Activated CD8-positive, alpha-beta memory T cell treated with anti-CD3 and anti-CD28 coated beads, Interleukin-2, amount 10 ng/mL, durations not matched to agents 7 days and 5 days (primary cell): ENCODE measurements at places on chromosomes 16 and 17. TPM values are rescaled to one million over a fixed set of nuclear protein-coding genes. Genes with fewer than 3 reads are reported as not detected.

The MYH1 gene
- total RNA-seq = not detected

The KRT33A gene
- not detected for total RNA-seq

The DOC2B gene
- not detected for total RNA-seq

The KRTAP4-6 gene
- not detected for total RNA-seq

The NPIPA5 gene
- 22.5 TPM for total RNA-seq

The SLC47A1 gene
- total RNA-seq = 0.19 TPM

DNA sequence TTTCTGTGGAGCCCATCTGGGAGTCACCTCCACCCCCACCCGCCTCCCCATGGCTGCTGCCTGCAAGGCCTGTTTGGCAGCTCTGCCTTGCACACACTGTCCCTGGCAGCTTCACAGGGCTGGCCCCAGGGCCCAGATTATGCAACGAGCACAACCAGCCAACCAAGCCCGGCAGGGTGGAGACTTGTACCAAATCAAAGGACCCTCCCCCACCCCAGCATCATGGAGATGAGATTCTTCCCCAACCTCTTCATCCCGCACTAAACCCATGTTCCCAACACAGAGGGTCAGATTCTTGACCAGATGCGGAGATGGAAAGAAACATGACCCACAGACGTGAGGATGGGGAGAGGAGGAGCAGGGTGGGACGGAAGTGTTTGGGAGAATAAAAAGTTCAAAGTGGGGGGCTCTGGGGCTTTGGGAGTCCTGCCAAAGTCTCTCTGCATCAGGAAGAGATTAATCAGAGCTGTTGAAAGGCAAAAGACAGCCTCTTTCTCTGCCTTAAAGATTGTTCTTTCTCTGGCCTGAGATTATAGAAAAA, 3.8 kb downstream of the SMARCD2 start:
- H3K4me3 ChIP-seq = no peak overlapping the region
- no peak for DNase-seq
- H3K4me1 ChIP-seq = peaks cover 34% of the 10 kb centered on the region
- no peaks in the 10 kb centered on the region for H3K27me3 ChIP-seq
- H3K36me3 ChIP-seq = peaks cover 25% of the 10 kb centered on the region

DNA sequence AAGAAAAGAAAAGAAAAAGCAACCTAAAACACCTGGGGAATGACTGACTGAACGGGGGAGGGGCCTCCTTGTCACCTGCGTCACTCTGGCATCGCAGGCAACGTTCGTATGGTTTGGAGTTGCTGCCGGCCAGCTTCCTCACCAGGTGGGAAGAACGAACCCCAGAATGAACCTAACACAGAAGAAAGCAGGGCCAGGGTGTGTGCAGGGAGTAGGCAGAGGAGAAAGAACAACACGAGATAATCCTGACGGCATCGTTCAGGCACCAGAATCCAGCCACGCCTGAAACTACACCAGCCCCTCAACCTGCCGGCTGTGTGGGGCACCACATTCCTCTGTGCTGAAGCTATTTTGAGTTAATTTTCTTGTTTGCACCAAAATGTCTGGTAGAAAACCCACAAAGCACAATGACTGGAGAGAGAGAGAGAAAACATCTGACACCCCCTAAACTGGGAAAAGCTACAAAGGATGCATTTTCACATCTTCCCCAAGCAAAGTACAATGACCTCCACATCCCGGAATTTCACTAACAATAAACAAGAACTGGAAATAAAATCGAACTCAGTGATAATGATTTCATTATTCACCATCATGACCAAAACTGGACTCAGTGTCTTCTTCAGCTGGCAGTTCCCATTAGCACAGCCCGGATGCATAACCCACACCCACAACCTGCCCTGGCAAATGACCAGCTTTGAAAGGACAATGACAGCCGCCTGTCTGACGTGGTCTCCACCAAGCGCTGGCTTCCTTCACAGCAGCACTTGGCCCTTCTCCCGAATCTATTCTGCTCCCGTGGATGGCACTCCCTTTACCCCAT, 23.6 kb downstream of the RAB40B start:
- no peak overlapping the region for H3K27ac ChIP-seq
- DNase-seq = no peak
- no peak overlapping the region for H3K4me3 ChIP-seq
- H3K36me3 ChIP-seq = no peaks in the 10 kb centered on the region
- no peaks in the 10 kb centered on the region for H3K4me1 ChIP-seq

DNA sequence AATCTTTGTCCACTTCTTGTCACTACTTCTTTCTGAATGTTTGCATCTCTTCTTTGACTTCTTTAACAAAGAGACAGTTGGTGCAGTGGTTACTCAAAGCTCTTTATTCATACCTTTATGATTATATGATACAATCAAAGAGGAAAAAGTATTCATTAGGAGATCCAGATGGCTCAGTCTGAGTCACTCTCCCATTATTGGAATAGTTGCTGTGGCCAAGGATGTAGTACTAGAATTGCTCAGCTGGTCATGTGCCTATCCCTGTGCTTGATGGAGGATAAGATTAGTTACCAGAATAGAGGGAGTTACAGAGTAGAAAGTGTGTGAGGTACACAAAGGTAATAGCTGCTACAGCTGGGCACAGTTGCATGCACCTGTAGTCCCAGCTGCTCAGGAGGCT, 18.3 kb downstream of the BCAS3 start:
- H3K27me3 ChIP-seq = no peaks in the 10 kb centered on the region
- no peak for DNase-seq
- no peak overlapping the region for H3K4me3 ChIP-seq
- peaks cover 5% of the 10 kb centered on the region for H3K4me1 ChIP-seq

GRCh38 chr17:17859909-17860765, 23.4 kb upstream of the SREBF1 start:
- H3K36me3 ChIP-seq = no peaks in the 10 kb centered on the region
- DNase-seq = peak; percentile 73
- H3K27ac ChIP-seq = no peak overlapping the region

DNA sequence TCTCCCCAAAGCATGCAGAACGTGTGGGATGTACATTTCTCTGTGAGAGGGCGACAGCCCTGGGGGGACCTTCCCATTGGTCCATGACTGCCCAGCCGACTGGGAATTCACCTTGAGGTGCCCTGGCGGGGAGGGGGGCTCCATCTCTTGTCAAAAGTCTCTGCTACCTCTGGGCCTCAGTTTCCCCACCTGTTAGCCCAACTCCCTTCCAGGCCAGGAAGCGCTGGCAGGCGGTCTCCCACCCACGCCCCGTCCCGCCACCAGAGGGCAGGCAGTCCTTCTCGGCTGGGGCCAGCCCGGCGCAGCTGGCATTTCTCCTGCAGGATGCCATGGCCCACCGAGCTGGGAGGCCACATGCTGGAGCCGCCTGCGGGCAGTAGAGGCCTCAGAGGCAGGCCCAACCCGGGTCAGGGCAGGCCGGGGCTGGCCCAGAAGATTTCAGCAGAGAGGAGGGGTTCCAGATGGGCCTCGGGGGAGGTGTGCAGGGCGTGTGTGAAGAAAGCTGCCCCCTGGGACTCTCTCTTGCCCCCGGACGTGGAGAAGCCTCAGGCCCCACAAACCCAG, 16.6 kb downstream of the CD7 start:
- peak overlapping the region; percentile 94 for H3K27ac ChIP-seq
- H3K27me3 ChIP-seq = no peaks in the 10 kb centered on the region
- no peaks in the 10 kb centered on the region for H3K36me3 ChIP-seq
- no peak overlapping the region for H3K4me3 ChIP-seq
- DNase-seq = peak; percentile 83

DNA sequence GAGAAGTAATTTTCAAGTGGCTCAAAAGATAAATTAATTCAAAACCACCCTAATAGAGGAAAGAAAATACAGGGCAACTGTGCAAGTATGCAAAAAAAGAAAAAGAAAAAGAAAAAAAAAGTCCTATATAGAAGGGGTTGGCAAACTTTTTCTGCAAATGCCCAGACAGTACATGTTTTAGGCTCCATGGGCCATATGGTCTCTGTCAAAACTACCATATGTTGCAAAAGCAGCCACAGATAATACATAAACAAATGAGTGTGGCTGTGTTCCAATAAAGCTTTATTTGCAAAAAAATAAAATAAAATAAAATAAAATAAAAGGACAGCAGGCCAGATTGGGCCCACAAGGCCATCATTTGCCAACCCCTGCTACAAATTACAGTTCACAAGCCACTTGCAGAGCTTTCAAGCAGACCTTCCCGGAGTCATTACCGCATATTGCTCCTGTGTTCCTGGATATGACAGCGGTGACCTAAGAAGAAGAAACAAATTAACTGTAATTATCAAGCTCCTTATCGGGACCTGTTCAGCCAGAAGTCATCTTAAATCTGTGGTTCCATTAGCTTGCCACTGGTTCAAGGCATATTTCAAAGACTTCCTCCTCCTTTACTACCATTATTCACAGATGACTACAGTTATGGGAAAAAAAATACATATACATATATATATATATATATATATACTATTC, 15.9 kb downstream of the ZC3H7A start:
- DNase-seq = no peak
- H3K4me1 ChIP-seq = peaks cover 44% of the 10 kb centered on the region
- peak overlapping the region; percentile 56 for H3K27ac ChIP-seq
- H3K36me3 ChIP-seq = peaks cover 25% of the 10 kb centered on the region

DNA sequence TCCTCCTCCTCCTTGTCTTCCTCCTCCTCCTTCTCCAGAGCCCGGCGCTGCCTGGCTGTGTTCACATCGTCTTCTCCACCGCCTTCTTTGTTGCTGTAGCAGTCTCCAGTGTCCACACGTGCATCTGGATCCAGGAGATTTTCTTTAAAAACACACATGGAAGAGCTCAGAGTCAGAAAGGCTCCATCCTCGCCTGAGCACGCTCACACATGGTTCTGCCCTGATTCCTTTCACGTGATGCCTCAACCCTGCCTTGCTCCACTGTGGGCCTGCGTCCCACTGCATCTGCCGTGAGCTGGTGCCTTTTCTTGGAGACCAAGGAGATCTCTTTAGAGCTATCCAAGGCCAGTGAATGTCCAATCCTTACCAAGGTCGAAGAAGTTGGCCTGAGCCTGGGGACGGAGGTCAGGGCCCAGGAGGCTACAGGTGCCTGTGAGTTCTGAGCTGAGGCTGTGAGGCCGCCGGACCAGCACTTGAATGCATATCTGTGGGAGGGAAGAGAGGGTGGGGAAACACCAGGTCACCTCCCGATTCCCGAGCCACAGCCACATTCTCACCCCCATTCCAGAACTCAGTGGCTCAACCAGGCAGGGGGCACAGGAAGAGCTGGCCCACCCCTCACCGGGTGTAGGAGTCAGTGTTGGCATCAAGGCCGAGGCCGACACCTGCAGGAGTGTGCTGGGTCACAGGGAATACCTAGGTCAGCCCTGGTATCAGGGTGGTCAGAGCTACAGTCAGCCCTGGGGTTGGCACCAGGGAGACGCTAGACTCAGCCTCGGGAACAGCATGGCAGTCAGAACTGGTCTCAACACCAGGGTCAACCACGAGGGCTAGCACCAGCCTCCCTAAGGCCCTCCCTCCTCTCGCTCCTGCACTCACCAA, 37.6 kb downstream of the HASPIN start:
- H3K27me3 ChIP-seq = peaks cover 2% of the 10 kb centered on the region
- no peak for DNase-seq
- H3K27ac ChIP-seq = peak overlapping the region; percentile 27
- peaks cover 39% of the 10 kb centered on the region for H3K36me3 ChIP-seq
- no peak overlapping the region for H3K4me3 ChIP-seq

DNA sequence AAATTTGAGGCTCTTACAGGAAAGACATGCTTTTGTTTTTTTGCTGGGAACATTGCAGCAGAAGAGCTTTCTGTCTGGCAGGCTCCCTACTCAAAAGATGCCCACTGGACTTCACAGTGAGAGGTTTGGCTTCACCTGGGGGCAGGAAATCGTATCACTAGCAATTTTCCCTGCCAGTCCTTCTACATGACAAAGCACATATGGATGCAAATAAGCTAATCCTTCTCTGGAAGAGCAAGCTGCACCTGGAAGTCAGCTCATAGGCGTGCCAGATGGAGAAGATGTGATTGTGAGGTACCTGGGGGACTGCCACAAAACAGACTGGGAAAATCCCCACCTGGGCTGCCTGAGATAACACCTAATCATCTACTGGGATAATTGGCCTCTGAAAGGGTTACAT, 195.0 kb upstream of the CPHXL start:
- H3K4me1 ChIP-seq = no peaks in the 10 kb centered on the region
- no peak overlapping the region for H3K4me3 ChIP-seq
- H3K27me3 ChIP-seq = no peaks in the 10 kb centered on the region
- no peaks in the 10 kb centered on the region for H3K36me3 ChIP-seq

- no peak overlapping the region for H3K27ac ChIP-seq
- no peaks in the 10 kb centered on the region for H3K36me3 ChIP-seq
- no peaks in the 10 kb centered on the region for H3K27me3 ChIP-seq
- DNase-seq = no peak
Observed at GRCh38 chr16:75929046-75929445, 202.8 kb upstream of the CPHXL start.

DNA sequence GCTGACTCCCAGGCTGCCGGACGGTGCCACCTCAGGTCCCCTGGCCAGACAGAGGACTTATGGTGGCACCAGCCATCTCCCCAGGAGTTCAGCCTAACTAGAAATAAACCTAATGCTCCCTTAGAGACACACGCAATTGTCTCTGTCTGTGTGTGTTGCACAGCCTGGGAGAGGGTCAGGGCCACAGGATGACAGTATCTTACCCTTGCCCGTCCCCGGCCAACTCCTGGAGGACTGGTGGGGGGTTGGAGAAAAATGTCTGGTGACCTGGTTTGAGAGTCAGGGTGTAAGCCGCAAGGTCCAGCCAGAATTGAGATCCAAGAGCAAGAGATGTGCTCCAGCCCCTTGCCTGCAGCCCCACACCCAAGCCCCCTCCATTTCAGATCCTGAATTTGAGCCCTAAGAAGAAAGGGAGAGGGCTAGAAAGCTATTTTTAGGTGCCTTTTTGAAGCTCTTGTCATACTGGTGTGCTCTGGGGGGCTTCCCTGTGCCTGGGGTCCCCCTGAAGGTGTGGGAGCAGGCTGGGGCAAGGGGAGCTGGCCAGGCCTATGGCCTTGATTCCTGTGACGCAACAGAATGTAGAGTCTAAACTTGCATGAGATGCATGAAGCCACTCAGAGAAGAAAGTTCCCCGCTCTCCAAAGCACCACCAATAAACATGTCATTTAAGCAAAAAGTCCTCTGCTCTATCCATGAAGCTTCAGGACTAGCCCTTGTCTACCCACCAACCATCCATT, 12.9 kb downstream of the ZNF319 start:
- H3K36me3 ChIP-seq = no peaks in the 10 kb centered on the region
- H3K27ac ChIP-seq = no peak overlapping the region
- no peak for DNase-seq
- H3K4me3 ChIP-seq = no peak overlapping the region

DNA sequence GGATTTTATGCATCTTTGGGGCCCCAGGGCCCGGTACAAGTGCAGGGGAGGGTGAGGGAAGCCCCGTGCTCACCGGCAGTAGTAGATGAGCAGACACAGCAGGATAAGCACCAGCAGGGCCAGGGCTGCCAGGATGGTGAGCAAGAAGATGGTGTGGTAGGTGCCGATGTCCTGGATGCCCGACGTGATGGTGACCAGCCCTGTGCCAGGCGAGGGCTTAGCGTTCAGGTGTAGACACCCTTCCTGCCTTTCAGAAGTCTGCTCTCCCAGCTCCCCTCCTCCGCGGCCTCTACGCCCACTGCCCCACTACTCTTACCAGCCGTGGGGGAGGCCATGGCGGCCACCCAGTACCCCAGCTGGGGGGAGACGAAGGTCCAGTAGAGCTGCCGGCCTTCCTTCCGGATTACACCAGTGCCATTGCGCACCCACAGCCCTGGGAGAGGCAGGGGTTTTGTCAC, 8.0 kb downstream of the FAM171A2 start:
- peaks cover 20% of the 10 kb centered on the region for H3K27me3 ChIP-seq
- peaks cover 5% of the 10 kb centered on the region for H3K36me3 ChIP-seq
- H3K4me1 ChIP-seq = peaks cover 5% of the 10 kb centered on the region
